ENCODE measurements at places on chromosomes 3 and 15. TPM values are rescaled to one million over a fixed set of nuclear protein-coding genes. Genes with fewer than 3 reads are reported as not detected.

DNA sequence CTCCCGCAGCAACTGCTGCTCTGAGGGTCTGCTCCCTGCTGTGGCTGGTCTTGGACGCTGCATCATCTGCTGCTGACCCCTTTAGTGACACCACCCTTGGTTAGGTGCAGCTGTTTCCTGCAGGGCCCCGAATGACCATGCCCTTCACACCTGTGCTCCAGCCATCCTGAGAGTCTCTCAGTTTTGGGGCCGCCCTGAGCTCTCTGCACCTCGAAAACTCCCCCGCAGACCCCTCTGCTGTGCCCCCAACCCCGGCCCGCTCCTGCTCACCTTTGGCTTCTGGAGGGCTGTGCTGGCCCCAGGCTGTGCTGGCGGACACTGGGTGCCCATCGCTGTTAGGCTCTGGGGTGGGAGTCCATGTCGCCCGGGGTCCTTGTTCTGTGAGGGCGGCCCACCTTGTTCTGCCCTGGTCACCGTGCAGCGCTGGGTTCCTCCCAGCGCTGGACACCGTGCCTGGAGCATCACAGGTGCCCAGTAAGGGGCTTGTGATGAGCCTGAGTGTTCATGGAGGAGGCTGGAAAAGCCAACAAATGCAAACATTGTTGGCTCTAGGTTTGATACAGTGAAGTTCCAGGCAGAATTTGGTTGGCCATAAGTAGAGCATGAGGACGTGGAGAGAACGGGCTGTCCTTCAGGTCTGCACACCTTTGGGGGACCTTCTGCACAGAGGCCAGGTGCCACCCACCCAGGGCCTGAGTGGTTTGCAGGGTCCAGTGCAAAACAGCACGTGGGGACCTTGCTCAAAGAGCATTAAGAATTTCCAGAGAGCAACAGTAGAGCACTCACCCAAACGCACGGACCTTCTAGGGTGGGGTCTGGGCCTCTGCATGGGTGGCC lies 12.3 kb downstream of the ABTB1 start:
- no peak overlapping the region for H3K27ac ChIP-seq
- H3K36me3 ChIP-seq, result no peaks in the 10 kb centered on the region
- no peak for DNase-seq
- H3K4me3 ChIP-seq, result no peak overlapping the region
- H3K4me1 ChIP-seq, result peaks cover 5% of the 10 kb centered on the region

DNA sequence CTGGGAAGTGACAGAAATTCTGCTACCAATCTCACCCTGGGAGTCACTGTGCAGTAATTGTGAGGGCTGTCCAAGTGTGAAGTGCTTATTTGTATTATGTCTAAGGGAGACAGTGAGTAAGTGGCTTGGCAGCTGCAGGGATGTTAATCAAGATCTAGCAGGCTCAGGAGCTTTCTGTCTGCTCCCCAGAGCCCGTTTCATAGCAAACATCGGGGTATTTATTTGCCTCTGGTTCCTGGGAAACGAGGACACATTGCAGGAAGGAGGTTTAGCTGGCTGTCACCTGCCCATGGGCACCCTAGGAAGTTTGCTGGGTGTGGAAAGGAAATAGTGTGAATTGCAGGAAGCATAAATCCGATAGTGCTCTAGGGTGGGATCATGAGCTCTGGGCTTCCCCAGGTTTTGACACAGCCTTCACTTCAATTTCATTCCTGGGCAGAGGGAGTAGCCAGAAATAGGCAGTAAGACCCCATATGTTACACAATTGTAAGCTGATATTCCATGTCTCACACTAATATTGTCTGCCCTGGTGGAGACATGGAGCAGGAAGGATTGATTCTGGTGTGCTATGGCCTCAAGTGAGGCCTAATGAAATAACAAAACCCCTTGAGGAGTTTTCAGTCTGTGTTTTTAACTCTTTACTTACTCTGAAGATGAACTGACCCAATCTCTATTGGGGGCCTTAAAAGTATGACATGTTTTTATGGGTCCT lies 74.1 kb upstream of the MITF start:
- no peak overlapping the region for H3K4me3 ChIP-seq
- H3K27me3 ChIP-seq, result no peaks in the 10 kb centered on the region
- H3K4me1 ChIP-seq, result no peaks in the 10 kb centered on the region
- H3K36me3 ChIP-seq, result no peaks in the 10 kb centered on the region
- DNase-seq, result no peak

- no peak overlapping the region for H3K4me3 ChIP-seq
- DNase-seq, result no peak
- peaks cover 5% of the 10 kb centered on the region for H3K27me3 ChIP-seq
- no peaks in the 10 kb centered on the region for H3K36me3 ChIP-seq
- H3K4me1 ChIP-seq, result no peaks in the 10 kb centered on the region
These were observed 415.1 kb upstream of the NECTIN3 start for GRCh38 chr3:110656394-110657025.

DNA sequence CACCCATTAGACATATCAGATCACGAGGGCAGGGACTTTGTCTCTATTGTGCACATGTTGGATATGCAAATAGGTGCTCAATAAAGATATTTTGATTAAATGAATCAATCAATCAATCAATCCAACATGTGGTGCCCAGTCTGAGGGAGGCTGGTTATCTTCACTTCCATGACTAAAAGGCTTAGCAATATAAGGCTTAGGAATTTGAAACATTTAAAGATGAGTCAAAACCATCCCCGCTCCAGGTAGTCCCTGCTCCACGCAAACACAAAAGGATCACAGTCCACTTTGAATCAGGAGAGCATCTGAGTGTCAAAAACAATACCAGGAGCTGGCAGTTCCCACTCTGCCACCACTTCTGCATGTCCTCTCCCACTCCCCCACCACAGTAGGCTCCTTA lies 25.8 kb upstream of the PRICKLE2 start:
- H3K27me3 ChIP-seq, result peaks cover 13% of the 10 kb centered on the region
- no peak for DNase-seq
- H3K4me1 ChIP-seq, result no peaks in the 10 kb centered on the region
- H3K36me3 ChIP-seq, result no peaks in the 10 kb centered on the region
- H3K27ac ChIP-seq, result no peak overlapping the region

DNA sequence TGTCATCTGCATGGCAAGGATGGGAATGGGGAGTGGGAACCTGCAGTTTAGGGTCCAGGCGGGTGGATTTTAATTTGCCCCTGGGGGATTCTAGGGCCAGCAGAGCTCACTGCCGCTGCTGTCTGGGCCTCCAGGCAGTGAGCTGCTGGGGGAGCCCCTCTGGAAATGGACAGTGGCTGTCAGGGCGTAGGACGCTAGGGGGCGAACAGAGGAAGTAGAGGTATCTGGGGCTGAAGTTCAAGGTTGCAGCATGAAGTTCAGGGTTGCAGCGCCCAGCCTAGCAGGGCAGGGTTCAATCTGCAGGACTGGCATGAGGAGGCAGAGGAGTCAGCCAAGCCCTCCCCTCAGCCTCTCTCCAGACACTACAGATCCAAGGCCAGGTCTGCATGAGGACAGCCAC lies 49.5 kb downstream of the APBA2 start:
- peaks cover 78% of the 10 kb centered on the region for H3K4me1 ChIP-seq
- H3K27me3 ChIP-seq, result no peaks in the 10 kb centered on the region
- peak overlapping the region; percentile 5 for H3K4me3 ChIP-seq
- peak; percentile 68 for DNase-seq

DNA sequence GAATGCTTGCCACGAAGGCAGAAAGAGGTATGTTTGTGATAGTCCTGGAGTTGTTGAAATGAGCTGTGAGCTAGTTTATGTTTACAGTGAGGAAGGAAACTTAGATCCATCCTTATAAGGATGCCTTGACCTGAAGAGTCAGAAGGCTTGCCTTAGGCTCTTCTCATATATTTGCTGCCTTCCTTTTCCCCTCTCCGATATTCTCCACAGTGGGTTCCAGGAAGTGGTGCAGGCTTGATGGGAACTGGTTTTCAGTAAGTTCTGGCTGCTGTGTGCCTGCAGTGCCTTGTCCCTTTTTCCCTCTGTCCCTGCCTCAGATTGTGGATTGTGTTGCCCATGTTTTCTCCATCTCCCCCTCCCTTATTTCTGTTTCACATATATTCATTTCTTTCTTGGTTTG lies 287.3 kb upstream of the UBE2E1 start:
- H3K27me3 ChIP-seq, result no peaks in the 10 kb centered on the region
- no peaks in the 10 kb centered on the region for H3K4me1 ChIP-seq
- H3K36me3 ChIP-seq, result peaks cover 4% of the 10 kb centered on the region
- no peak overlapping the region for H3K4me3 ChIP-seq

- H3K4me3 ChIP-seq, result no peak overlapping the region
- no peaks in the 10 kb centered on the region for H3K36me3 ChIP-seq
- no peaks in the 10 kb centered on the region for H3K4me1 ChIP-seq
- H3K27ac ChIP-seq, result no peak overlapping the region
- H3K27me3 ChIP-seq, result no peaks in the 10 kb centered on the region
- no peak for DNase-seq
These were observed 200.5 kb downstream of the THRB start for GRCh38 chr3:24294150-24294549.

GRCh38 chr3:193732391-193732790 lies 139.4 kb downstream of the OPA1 start:
- H3K4me3 ChIP-seq, result no peak overlapping the region
- H3K27ac ChIP-seq, result no peak overlapping the region
- no peaks in the 10 kb centered on the region for H3K4me1 ChIP-seq
- H3K36me3 ChIP-seq, result no peaks in the 10 kb centered on the region
- peaks cover 3% of the 10 kb centered on the region for H3K27me3 ChIP-seq

DNA sequence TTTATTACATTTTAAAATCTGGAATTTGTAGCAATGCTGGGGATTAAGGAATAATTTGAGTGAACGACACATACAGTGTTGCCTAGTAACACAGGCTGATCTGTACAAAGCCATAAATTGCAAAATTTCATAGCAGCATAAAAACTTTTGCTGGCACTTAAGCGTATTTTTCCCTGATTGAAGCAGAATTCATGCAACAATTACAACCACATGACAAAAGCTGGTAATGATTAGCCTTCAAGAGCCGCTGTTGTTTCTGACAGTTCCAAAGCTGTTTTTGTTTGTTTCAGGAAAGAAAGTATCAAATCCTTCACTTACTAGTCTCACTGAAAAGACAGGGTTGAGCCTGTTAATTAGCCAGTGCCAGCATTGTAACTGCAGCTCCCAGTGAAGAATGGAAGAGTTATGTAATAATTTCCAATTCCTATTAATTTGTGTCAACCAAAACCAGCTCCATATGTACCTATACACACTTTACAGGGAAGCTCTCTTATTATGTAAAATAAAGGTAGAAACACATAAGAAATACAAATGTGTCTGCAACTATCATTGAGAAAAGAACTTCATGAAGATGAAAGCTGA lies 60.7 kb downstream of the AGTR1 start:
- no peaks in the 10 kb centered on the region for H3K27me3 ChIP-seq
- H3K36me3 ChIP-seq, result no peaks in the 10 kb centered on the region
- H3K4me3 ChIP-seq, result no peak overlapping the region
- no peak overlapping the region for H3K27ac ChIP-seq
- H3K4me1 ChIP-seq, result no peaks in the 10 kb centered on the region

GAP43 gene
- total RNA-seq, result 0.16 TPM

CCDC71 gene
- 30.9 TPM for total RNA-seq

SLC22A13 gene
- 0.27 TPM for total RNA-seq

IQCB1 gene
- 35.0 TPM for total RNA-seq
